ENCODE measurements at places on chromosomes 6 and 20. TPM values are rescaled to one million over a fixed set of nuclear protein-coding genes. Genes with fewer than 3 reads are reported as not detected.

The NOTCH4 gene
- total RNA-seq, result 2.3 TPM

The XKR7 gene
- total RNA-seq, result 0.12 TPM

The C6orf15 gene
- total RNA-seq, result not detected

The FAM209B gene
- not detected for total RNA-seq

The C20orf96 gene
- total RNA-seq, result 0.57 TPM

The SEMG1 gene
- total RNA-seq, result not detected

The OR12D3 gene
- not detected for total RNA-seq

The BPI gene
- total RNA-seq, result 0.09 TPM

The MUC21 gene
- total RNA-seq, result not detected

The PLTP gene
- 0.30 TPM for total RNA-seq

DNA sequence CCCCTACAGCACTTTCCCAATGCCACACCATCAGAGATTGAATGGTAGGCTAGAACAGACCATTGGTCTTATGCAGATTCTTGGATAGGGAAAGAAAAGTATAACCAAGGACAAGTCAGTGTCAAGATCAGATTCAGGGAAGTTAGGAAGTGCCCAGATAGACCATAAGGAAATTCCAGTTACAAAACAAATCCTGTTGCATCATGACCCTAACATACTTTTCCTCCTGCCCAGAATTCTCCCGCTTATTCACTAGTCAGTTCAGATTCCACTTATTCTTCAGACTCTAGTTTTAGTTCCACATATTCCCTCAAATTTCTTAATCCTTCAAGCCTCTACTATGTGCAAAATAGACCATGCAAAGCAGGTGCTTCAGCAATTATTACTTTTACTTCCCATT, 20.7 kb downstream of the METTL24 start:
- DNase-seq, result no peak

- no peak for DNase-seq
Measured at GRCh38 chr20:10644458-10645204, 29.2 kb downstream of the JAG1 start.

GRCh38 chr6:112202639-112203341, 51.6 kb downstream of the LAMA4 start:
- DNase-seq, result peak; percentile 81

- DNase-seq, result no peak
Measured at GRCh38 chr20:52684176-52684575, 288.0 kb upstream of the TSHZ2 start.

DNA sequence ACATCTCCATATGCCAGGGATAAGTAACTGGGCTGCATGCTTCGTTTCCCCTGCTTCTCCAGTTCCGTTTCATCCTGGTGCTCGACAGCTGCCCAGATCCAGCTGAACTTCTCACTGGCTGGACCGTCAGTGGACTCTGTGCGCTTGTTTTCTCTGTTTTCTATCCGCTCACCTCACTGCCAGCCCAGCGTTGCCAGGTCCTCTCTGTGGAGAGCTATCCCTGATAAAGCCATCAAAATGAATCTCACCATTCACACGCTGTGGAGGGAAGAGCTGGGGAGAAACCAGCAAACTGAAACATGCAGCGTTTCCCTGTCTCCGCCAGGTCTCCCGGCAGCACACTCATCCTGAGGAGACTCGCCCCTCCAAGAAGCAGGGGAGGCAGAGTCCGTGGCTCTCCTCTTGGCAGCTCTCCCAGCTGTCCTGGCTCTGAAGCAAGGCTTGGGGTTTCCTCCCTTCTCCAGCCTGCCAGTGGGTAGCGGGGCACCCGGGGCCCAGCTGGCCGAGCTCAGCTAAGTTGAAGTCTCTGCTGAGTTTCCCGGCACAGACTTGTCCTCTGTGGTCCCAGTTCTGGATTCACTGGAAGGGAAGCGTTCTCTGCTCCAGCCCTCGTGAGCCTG, 160.9 kb downstream of the DTNBP1 start:
- peak; percentile 59 for DNase-seq

GRCh38 chr6:148221196-148221979, 121.2 kb upstream of the SASH1 start:
- DNase-seq, result peak; percentile 24

GRCh38 chr6:30029588-30029987, 31.5 kb upstream of the POLR1H start:
- DNase-seq, result no peak

GRCh38 chr6:89792881-89793280, 26.7 kb downstream of the MDN1 start:
- DNase-seq, result peak; percentile 4

DNA sequence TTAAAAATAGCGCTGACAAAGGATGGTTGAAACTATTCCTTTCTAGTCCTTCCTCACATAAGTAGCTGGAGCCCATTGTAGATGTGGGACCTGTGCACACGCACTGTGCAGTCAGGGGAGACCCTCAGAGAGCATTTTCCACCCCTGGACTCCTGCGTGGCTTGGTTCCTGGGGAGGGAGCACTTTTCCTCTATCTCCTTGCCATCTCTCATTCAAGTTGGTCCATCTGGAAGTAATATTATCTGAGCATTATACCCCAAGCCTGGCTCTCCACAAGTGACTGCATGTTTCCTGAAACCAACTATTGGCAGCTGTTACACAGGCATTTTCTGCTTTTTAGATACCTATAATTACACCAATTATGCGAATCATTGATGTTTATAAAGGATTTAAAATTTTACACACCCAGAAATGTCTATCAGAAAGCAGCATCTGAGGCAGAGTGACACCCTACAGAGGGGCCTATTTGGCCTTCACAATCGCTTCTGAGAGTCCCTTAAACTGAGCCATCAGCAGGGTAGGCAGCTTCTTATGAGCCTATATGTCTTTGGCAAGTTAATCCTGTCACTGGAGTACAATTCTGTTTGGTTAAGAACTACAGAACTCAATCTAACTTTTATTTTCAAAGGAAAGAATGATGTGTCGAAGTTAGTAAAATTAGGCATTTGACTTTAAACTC, 18.7 kb downstream of the SOX4 start:
- DNase-seq, result no peak

DNA sequence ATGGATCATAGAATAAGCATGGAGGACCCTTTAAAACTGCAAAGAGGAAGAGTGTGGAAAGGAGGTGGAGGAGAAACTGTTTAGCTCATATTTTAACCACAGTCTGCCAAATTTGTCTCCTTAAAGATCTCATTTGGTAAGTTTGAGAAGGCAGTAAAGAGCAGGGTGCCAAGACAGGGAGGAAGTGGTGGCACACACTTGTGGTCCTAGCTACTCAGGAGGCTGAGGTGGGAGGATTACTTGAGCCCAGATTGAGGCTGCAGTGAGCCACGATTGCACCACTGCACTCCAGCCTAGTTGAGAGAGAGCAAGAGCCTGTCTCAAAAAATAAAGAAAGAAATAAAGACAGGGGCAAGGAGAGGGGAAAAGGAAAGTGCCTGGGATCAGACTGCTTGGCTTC, 16.8 kb upstream of the DCBLD1 start:
- no peak for DNase-seq

DNA sequence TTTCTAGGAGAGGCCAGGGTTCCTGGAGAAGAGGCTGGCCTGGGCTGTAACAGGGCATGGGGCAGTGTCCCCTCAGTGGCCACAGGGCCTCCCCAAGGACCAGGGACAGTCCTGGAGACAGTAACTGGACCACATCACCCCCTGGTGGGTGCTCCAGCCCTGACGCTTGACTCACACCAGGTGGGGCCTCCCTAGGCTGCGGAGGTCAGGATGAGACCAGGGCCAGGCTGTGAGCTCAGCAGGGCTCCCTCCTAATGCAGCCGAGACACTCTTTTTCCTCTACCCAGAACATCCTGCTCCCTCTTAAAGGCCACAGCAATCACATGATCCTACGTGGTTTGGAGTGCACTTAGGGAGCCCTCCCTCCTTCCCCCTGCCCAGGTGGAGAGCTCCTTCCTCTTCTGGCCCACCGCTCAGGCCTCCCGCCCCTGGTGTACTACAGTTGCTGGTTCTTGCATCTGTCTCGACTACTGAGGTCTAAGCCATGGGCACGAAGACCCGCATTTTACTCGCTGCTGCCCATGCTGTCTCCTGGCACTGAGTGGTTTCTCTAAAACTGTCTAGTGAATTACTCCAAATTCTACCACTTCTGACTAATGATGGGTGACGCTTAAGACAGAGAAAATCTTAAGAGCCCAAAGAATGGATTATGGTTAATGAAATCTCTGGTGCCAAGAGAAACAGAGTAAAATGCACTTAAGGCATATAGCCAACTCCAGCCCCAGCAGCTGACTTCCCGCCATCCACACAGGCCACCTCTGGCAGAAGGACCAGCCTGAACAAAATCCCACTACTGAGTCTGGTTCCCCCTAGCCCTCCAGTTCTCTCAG, 166.1 kb upstream of the CST7 start:
- no peak for DNase-seq

DNA sequence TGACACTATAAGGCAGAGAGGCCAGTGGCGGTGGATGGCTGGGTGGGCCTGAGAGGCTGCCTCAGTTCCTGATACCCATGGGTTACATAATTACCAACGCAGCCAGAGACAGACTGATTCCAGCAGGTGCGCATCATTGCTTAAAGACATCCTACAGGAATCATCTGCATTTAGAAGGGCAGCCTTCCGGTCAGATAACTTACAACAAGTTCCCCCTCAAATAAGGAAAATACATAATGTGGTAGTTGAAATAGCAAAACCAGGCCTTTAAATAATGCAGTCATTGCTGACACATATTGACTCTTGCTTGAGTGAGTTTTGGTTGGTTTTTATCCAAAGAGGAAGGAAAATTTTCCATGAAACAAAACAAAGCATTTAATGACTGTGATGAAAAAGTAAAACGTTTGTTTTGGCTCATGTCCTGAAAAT, 81.9 kb downstream of the SIM1 start:
- DNase-seq, result no peak

DNA sequence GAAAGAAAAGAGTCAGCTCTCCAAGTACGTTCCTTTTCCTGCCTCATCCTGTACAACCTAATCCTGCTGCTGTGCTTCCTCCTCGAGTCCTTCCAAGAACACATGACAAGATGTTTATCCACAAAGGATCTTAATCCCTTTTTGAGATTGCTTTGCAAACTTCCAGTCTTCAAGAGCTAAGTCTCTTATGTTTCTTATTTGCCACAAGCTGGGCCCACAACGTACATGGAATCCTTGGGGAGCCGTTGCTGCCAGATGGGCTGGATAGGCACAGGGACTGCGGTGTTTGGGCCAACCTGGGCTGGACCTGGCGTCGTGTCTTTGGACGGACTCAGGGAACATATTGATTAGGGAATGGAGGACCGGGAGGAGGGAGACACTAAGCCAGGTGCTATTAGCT, 79.7 kb upstream of the AFDN start:
- DNase-seq, result no peak

- DNase-seq, result no peak
Measured at GRCh38 chr6:30135147-30135546, 793 bp upstream of the TRIM40 start.

- DNase-seq, result no peak
Measured at GRCh38 chr6:18330548-18331081, 56.5 kb upstream of the RNF144B start.

- no peak for DNase-seq
Measured at GRCh38 chr6:101393829-101394251, 332 bp downstream of the GRIK2 start.

- no peak for DNase-seq
Measured at GRCh38 chr6:129996387-129996786, 22.0 kb upstream of the L3MBTL3 start.

DNA sequence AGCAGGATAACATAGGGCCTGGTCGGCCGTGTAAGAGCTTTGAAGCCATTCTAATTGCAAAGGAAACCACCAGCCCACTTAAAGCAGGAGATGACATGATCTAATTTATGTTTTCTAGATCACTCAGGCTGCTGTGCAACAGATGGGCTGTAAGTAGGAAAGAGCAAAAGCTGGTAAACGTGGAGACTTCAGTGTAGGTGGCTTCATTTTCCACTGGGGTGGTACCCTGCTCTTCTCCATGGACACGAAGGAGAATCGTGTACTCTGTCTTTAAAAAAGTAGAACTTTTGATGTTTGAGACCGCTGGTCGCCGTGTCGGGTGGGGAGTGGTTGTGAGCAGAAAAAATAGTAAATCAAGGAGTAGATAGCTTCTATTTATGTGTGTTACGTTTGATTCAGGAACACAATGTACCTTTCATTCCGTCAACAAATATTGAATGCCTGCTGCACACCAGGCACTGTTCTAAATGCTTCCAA, 6.4 kb downstream of the CASS4 start:
- no peak for DNase-seq

DNA sequence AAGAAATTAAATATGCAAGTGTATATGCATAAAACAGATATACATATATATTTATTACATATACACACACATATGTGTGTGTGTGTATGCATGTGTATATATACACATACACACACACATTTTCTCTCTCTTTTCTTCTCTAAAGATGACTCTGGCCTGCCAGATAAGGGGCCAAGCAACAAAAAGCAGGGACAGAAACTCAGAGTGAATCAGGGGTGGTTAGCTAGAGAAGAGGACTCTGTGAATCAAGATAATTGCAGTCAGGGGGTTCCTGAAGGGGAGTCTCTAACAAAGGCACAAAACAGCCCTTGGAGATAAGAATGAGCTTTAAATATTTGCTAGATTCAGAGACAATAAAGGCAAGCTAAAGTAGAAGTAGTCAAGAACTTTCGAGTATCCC, 650.5 kb downstream of the UTRN start:
- DNase-seq, result no peak

DNA sequence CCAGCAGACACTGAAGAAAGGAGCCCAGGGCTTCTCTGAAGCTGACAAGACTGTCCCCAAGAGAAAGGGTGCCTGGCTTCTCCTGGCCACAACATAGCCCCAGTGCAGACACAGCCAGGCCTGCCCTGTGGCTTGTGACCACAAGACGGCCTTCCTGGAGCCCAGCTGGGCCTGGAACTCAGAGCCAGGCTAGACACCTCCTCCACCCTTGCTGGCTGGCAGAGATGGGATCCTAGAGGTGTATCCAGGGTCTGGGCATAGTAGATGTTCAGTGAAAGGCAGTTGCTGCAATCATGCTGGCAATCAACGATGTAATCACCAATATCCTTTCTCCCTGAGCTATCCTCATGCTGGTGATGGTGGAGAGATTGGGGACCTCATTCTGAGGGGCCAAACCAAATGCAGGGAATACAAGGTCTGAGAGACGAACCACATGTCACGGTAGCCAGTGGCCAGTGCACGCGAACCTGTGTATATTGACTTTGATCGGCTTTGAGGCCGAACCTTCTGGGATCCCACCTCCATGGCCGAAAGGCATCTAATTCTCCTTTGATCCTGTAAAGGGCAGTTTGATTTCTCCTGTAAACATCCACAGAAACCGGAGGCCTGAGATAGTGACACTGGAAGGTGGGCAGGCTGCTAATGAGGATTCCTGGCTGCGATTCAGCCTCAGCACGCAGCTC, 115.2 kb downstream of the PSMB1 start:
- DNase-seq, result peak; percentile 57
